ENCODE measurements at places on chromosomes 16 and 17.

DNA sequence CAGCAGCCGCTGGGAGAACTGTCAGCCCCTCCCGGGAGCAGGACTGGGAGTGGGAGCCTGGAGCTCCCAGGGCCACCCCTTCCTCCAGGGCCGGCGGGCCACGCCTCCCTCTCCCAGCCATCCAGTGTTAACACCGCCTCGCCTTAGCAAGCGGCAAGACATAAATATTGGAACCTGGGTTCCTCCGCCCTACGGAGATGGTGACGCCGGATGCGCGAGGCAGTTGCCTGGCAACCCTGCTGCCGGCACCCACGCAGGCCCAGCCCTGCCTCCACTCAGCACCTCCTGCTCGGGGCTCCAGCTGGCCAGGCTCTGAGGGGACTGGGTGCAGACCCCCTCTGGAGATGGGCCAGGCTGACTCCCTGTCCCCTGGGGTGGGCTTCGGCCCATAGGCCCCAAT, 27.4 kb upstream of the CACNA1H start:
- H3K27ac ChIP-seq: no peak overlapping the region
- no peaks in the 10 kb centered on the region for H3K36me3 ChIP-seq
- DNase-seq: peak; percentile 94
- H3K4me1 ChIP-seq: peaks cover 7% of the 10 kb centered on the region

DNA sequence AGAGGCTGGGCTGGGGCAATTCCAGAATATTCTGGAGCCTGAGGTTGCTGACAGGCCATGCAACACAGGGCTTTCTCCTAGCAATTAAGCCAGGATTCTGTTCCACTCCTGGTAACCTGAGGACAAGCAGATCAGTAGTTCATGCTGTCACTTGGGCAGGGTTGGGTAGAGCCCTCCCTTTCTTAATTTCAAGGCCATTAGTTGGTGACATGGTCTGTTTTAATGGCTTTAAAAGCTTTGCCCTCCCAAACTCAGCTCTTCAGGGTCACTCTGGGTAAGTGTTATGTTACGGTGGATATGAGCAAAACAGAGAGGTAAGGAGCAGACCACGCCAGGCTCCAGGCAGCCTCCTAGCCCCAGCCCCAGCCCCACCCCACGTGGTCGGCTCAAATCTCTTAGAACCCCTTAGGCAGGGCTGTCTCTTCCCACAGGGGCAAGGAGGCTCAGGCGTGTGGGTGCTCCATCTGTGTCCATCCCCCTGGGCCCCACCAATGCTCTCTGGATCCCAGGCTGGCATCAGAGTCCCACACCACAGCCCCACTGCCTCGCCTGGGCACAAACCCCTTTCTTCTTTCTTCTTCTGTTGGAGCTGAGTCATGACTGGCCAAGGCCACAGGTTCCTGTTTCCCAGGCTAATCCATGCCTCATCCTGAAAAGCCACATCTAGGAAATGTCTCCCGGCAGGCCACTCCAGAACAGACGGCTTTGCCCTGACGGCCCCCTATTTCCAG, 27.5 kb downstream of the CEP295NL start:
- peaks cover 49% of the 10 kb centered on the region for H3K4me1 ChIP-seq
- H3K27ac ChIP-seq: no peak overlapping the region
- H3K36me3 ChIP-seq: peaks cover 10% of the 10 kb centered on the region
- DNase-seq: no peak
- no peaks in the 10 kb centered on the region for H3K27me3 ChIP-seq

GRCh38 chr16:79971237-79971572, 370.7 kb upstream of the MAF start:
- no peaks in the 10 kb centered on the region for H3K36me3 ChIP-seq
- H3K4me1 ChIP-seq: no peaks in the 10 kb centered on the region
- H3K4me3 ChIP-seq: no peak overlapping the region

DNA sequence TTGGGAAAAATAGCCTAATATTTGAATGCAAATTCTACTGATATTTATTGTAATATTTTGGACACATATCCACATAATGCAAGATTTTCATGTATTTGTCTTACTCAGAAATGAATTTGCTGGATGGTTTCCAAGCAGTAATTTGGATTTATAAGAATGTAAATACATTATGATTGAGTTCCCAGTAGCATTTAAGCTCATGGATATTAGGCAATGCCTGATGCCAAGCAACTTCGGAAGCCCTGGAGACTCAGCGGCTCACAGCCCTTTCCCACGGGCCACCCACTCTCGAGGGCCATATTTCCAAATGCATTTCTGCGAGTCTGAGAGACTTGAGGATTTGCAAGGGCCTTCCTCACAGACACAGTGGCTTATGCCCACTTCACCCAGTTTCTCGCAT, 62.1 kb upstream of the MYOCD start:
- no peaks in the 10 kb centered on the region for H3K4me1 ChIP-seq
- H3K4me3 ChIP-seq: no peak overlapping the region
- no peak for DNase-seq
- H3K27me3 ChIP-seq: no peaks in the 10 kb centered on the region
- no peak overlapping the region for H3K27ac ChIP-seq
- no peaks in the 10 kb centered on the region for H3K36me3 ChIP-seq

DNA sequence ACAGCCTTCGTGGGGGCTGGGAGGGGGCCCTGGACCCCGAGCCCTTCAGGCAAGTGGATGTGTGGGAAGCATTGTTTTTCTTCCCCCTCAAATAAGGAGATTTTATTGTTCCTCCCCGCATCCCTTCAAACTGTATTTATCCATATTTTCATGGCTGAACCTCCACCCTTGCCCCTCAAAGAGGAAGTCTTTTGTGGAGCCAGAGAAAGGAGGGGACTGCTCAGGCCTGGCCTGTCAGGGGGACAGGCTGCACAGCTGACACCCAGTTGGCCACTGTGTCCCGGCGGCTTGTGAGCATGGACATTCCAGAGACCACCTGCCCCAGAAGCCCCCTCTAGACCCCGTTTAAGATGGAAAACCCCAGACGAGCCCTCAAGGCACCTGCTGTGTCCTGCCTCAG, 15.9 kb downstream of the HEXIM2 start:
- H3K4me1 ChIP-seq: peaks cover 18% of the 10 kb centered on the region
- H3K4me3 ChIP-seq: no peak overlapping the region
- no peak overlapping the region for H3K27ac ChIP-seq
- no peaks in the 10 kb centered on the region for H3K27me3 ChIP-seq

DNA sequence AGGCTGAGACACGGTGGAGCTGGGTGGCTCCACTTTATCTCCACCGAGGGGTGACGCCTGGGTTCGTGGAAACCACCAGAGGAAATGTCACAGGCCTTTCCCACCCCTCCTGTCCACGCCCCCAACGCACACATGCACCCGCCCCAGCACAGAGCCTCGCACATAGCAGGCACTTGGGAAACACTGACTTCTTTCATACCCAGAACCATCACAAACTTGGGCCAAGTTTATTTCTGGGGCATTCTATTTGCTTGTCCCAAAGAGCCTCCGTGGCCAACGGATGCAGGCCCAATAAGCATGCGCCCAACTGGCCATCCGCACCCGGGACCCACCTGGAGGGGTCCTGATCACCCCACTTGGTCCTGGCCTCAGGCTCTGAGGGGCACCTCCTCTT, 3.3 kb downstream of the BCAR1 start:
- no peak overlapping the region for H3K4me3 ChIP-seq
- H3K27me3 ChIP-seq: no peaks in the 10 kb centered on the region
- H3K36me3 ChIP-seq: peaks cover 1% of the 10 kb centered on the region
- peak overlapping the region; percentile 99 for H3K27ac ChIP-seq
- peaks cover 90% of the 10 kb centered on the region for H3K4me1 ChIP-seq
- DNase-seq: peak; percentile 84

DNA sequence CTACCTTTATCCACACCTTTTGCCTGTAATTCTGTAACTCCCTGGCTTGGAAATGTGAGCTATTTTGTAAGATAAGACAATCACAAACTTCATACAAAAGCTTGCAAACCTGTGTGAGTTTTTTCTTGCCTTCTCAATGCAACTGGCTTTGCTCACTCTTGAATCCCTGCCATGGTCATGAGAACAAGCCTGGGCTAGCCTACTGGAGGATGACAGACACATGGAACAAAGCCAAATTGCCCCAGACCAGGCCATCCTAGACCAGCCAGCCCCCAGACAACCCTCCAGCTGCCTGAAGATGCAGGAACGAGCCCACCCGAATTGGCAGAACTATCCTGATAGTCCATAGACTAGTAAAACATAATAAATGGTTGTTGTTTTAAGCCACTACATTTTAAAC, 466.6 kb upstream of the ERCC4 start:
- no peak for DNase-seq
- H3K27ac ChIP-seq: no peak overlapping the region
- H3K27me3 ChIP-seq: no peaks in the 10 kb centered on the region
- H3K4me3 ChIP-seq: no peak overlapping the region

DNA sequence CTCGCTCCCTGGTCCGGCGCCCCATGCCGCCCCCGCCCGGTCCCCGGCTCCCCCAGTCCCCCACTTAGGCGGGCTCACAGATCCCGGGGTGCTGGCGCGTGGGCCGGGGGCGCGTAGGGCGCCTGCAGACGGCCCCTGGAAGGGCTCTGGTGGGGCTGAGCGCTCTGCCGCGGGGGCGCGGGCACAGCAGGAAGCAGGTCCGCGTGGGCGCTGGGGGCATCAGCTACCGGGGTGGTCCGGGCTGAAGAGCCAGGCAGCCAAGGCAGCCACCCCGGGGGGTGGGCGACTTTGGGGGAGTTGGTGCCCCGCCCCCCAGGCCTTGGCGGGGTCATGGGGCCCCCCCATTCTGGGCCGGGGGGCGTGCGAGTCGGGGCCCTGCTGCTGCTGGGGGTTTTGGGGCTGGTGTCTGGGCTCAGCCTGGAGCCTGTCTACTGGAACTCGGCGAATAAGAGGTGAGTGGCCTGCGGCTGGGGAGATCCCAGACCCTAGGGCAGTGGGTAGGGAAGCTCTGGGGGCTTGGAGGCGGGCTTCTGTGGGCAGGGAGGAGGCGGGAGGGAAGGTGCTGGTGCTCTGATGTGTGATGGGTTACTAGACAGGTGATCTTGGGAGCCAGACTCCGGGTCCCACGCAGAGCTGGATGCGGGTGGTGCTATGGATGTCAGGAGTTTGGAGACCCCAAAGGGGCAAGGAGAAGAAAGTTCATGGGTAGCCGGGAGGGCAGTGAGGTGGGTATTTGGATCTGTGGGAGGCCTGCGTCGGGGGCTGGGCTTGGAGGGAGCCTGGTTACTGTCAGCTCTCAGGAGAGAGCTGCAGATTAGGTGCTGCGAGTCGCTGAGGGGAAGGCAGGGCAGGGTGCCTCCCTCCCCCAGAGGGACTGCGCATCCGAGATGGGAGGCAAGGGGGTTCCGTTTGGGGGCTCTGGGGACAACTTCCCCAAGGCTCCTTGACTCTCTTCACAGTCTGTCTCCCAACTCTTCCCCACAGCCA, 560 bp downstream of the EFNB3 start:
- H3K27ac ChIP-seq: no peak overlapping the region
- peaks cover 15% of the 10 kb centered on the region for H3K27me3 ChIP-seq
- peak overlapping the region; percentile 45 for H3K4me3 ChIP-seq

DNA sequence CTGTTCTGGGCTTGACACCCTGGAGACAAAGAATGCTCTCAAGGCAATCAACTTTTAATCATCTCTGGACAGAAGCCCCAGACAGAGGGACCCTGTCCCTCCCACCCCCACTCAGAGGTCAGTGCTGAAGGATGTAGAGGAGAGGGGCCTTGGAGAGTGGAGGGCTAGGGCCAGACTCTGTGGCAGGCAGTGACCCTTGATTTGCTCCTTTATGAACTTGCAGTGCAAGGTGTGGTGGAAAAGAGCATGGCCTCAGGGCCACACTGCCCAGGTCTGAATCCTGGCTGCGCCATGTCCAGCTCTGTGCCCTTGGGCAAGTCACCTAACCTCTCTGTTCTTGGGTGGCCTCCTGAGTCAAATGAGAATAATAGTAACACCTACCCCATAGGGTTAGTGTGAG, 134.3 kb downstream of the TMEM132E start:
- DNase-seq: no peak
- no peak overlapping the region for H3K4me3 ChIP-seq
- no peaks in the 10 kb centered on the region for H3K27me3 ChIP-seq
- H3K4me1 ChIP-seq: no peaks in the 10 kb centered on the region
- no peaks in the 10 kb centered on the region for H3K36me3 ChIP-seq
- H3K27ac ChIP-seq: no peak overlapping the region

GRCh38 chr17:50184611-50185398, 16.6 kb downstream of the COL1A1 start:
- H3K27me3 ChIP-seq: no peaks in the 10 kb centered on the region
- peaks cover 33% of the 10 kb centered on the region for H3K4me1 ChIP-seq
- H3K4me3 ChIP-seq: no peak overlapping the region
- peaks cover 53% of the 10 kb centered on the region for H3K36me3 ChIP-seq

DNA sequence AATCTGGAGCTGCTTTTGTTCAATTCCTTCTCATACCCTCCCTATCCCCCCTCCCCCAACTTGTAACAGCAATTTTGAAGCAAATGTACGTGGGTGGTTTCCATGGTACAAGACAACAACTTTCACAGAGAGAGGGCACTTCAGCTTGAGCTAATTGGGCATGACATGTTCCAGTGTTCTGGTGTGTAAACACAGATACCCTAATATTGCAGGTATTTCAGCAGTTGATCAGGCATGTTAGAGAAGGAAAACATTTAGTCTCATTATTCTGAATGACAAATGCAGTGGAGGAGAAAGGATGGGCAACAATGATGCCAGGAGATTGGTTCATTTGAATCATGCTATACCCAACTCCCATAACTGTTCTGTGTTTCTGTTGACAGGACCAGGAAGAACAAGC, 137.5 kb downstream of the TRIM37 start:
- no peaks in the 10 kb centered on the region for H3K27me3 ChIP-seq
- peak; percentile 55 for DNase-seq
- H3K36me3 ChIP-seq: no peaks in the 10 kb centered on the region
- no peak overlapping the region for H3K27ac ChIP-seq
- H3K4me3 ChIP-seq: no peak overlapping the region
- H3K4me1 ChIP-seq: no peaks in the 10 kb centered on the region

GRCh38 chr17:5128905-5129535, 13.2 kb downstream of the USP6 start:
- no peak for DNase-seq
- H3K36me3 ChIP-seq: no peaks in the 10 kb centered on the region
- H3K27me3 ChIP-seq: peaks cover 3% of the 10 kb centered on the region
- no peak overlapping the region for H3K27ac ChIP-seq

- peaks cover 19% of the 10 kb centered on the region for H3K4me1 ChIP-seq
- H3K36me3 ChIP-seq: peaks cover 9% of the 10 kb centered on the region
- H3K27me3 ChIP-seq: peaks cover 15% of the 10 kb centered on the region
- no peak overlapping the region for H3K4me3 ChIP-seq
- DNase-seq: no peak
These were observed 25.7 kb downstream of the IRF8 start for GRCh38 chr16:85924675-85925074.

GRCh38 chr17:4607773-4608187, 23.5 kb downstream of the SMTNL2 start:
- H3K27ac ChIP-seq: peak overlapping the region; percentile 66
- H3K4me3 ChIP-seq: no peak overlapping the region
- H3K27me3 ChIP-seq: no peaks in the 10 kb centered on the region

- H3K27me3 ChIP-seq: no peaks in the 10 kb centered on the region
- peaks cover 6% of the 10 kb centered on the region for H3K36me3 ChIP-seq
- H3K4me3 ChIP-seq: no peak overlapping the region
- no peaks in the 10 kb centered on the region for H3K4me1 ChIP-seq
These were observed 19.5 kb downstream of the ATP2A1 start for GRCh38 chr16:28897826-28898225.

DNA sequence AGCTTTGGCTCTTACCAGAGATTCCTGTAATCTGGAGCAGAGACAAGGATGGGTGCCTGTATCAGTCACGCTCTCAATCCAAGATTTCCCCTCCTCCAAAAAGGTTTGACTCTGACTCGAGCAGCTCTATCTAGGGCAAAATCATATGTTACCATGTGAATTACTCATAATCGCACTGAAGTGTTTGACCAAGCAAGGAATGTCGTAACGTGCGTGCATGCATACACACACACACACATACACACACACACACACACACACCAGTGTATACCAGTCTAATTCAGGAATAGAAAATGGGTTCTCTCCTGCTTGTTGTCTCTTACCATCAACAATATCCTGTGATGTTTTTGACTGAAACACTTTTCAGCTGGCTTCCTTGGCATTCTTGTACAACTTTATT, 835.1 kb downstream of the KCNJ2 start:
- no peaks in the 10 kb centered on the region for H3K27me3 ChIP-seq
- H3K36me3 ChIP-seq: no peaks in the 10 kb centered on the region
- no peaks in the 10 kb centered on the region for H3K4me1 ChIP-seq
- no peak overlapping the region for H3K4me3 ChIP-seq
